Dermis microvascular lymphatic vessel endothelial cell (primary cell): ENCODE measurements at places on chromosomes 3 and 15.

DNA sequence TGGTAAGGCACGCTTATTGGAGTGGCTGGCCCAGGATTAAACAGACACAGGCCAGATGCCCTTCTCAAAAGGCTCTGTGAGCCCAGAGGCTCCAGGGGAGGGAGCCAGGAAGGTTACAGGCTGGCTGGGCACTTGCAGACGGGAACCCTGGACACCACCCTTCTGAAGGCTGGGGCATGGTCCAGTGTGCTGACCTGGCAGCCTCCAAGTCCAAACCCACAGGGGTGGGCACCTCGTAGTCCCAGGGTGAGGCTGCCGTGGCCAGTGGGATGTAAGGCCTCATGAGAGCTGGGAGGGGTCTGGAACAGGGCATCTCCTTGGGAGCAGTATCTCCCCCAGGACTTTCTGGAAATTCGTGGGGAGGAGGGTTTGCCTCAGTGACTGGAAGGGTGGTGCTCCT lies 19.6 kb downstream of the EFCC1 start:
- no peak for DNase-seq

DNA sequence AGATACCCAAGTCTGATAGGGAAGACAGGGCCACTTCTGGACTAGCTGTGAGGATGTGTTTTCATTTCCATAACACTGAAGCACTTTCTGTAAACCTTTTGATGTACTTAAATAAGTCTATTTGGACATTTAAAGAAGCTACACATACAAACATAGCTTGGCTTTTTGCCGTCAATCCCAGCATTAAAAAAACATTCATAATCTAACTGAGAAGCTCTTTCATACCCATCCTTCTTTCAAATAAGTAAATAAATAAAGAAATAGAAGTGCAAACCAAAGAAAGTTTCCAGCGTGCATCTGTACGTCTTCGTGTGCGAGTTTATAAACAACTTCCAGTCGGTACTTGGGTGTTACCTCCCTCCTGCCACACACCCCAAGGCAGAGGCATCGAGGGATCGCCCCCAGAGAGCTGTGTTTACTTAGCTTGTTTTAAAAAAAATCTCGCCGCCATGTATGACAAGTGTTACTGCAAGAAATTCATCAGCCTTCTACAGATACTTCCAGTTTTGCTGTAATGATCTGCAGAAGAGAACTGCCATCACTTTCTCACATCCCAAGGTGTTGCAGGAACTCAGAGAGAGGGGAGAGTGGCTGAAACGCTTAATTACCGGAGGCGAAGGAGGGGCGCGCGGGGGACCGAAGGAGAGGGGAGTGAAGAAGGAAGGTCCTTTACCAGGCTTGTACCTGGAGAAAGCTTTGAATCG lies 9.0 kb upstream of the MEIS2 start:
- no peak for DNase-seq

DNA sequence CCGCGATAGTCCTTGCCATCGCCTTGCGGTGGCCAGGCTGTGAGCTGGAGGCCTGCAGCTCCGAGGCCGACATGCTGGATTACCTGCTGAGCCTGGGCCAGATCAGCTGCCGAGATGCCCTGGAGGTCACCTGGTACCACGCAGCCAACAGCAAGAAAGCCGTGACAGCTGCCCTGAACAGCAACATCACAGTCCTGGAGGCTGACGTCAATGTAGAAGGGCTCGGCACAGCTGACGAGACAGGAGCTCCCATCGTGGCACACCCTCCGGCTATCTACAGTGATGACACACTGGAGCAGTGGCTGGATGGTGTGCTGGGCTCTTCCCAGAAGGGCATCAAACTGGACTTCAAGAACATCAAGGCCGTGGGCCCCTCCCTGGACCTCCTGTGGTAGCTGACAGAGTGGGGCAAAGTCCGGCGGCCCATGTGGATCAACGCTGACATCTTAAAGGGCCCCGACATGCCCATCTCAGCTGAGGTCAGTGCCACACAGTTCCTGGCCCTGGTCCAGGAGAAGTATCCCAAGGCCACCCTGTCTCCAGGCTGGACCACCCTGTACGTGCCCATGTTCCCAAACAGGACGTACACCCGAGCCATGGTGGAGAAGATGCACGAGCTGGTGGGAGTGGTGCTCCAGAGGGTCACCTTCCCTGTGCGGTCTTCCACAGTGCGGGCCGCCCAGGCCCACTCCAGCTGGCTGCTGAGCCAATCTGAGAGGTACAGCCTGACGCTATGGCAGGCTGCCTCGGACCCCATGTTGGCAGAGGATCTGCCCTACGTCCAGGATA lies 70.2 kb downstream of the FAM43A start:
- no peak for DNase-seq

DNA sequence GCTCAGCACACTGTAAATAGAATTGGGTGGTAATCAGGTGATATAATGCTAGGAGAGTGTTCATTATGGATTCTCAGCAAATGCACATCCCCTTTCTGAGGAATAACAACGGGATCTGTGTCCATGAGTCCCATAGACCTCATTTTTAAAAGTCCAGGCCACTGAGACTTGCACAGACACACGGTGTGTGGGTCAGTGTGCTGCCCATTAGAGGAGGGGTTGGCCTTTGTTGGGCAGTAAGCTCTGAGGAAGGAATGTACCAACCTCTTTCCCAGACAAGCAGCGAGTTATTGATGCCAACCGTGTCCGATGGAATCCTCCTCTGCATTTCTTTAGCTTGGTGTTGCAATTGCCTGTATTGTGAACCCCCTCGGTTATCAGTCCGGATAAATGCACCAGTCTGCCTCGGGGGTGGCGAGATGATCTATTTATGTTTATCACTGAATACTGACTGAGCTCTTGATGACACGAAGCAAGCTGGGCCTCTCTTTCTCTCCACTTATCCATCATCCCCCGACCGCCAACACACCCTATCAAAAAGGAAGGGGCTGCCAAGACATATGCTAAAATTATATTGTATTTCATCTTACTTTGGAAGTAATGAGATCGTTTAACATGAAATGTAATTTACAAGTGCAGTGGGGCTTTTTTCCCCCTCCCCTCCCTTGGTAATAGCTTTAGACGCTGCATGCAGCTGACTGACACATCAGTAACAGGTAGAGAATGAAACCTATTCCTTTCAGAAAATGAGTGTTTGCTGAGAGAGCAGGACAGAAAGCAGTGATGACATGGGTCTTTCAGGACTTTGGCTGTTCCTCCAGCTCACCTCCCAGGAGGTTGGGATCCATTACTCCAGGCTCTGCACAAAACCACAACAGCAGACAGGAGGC lies 126.6 kb upstream of the ST8SIA2 start:
- no peak for DNase-seq

DNA sequence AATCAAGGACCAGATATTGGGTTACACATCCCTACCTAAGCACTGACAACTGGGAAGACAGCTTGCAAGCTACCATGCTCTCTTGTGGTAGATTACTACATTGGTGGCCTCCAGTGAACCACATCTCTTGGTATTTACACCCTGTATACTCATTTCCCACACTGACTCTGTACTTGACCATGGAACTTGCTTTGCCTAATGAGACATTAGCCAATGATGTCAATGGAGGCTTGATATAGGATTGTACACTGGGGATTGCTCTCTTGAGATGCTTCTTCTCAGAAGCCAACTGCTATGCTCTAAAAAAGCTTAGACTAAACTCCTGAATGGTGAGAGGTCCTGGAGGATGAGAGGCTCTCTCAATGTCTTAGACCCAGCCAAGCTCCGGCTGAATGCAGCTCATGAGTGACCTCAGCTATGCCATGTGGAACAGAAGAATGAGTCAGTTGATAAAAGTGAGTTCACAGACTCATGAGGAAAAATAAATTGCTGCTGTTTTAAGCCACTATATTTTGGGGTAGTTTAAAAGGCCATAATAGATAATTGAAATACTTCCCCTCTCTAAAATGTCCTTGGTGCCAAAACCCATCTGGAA lies 61.5 kb upstream of the GALNT15 start:
- no peak for DNase-seq

GRCh38 chr15:68783226-68784058 lies 37.3 kb downstream of the ANP32A start:
- DNase-seq: no peak

- DNase-seq: no peak
Measured at GRCh38 chr3:44678480-44679116, 30.1 kb downstream of the ZNF35 start.

DNA sequence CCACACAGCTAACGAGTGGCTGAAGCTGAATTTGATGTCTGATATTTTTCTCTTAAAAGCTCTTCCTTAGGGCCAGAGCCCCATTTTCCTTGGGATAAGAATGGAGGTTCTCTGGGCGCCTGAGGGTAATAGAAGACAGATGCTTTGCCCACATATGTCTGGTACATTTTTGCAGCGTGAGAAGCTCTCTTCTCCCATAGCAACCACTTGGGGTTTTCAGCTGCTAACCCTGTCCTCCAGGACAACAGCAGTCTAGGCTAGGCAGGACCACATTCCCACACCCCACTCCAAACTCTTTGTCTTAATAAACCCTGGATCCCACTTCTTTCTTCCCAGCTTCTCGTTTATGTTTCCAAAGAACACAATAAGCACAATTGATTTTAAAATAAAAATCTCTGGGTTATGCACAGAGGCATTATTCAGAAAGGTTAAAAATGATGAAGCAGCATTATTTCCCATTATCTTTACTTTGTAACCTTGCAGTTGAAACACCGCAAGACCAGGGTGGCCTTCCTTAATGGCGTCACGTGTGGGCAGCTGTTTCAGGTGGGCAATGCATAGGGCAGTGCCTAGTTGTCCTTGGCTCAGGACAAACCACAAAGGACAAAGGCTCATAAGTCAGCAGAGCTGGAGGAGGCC lies 56.5 kb upstream of the NTRK3 start:
- DNase-seq: no peak

GRCh38 chr3:120661945-120662344 lies 20.1 kb downstream of the HGD start:
- DNase-seq: no peak

DNA sequence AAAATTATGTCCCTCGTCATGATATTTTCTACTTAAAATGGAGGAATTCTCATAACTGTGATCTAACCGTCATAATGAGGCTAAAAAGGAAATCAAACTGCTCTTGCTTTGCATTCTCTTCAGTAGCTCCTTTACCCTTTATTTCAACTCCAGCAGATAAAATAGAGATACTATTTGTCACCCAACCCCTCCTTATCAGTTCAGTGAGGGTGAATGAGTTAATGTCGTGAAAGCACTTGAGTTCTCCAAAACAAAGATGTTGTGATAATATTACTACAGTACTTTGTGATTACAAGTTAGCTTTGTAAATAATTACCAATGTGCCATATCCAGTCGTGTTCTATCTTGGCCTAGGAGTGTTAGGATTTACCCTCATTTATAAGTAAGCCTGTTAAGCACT lies 63.4 kb upstream of the ANKRD28 start:
- DNase-seq: no peak

- DNase-seq: no peak
Measured at GRCh38 chr15:33494306-33494705, 183.5 kb downstream of the RYR3 start.

- DNase-seq: no peak
Measured at GRCh38 chr3:4514916-4515315, 21.8 kb downstream of the ITPR1 start.

DNA sequence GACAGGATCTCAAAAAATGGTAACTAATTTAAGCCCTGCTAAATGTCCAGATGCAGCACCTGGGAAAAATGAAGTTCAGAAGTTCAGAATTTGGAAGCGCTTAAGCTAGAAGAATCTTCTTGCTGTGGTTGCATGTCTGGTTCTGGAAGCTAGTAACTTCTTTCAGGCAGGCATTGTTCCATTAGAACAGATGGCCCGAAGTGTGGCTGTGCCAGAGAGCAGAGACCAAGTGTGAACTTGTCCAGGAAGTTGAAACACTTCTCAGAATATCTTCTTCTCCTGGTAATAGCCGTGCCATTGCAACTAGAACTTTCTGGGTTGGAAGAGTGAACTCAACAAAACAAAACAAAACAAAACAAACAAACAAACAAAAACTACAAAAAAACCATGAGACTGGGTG lies 80.0 kb downstream of the MITF start:
- no peak for DNase-seq

DNA sequence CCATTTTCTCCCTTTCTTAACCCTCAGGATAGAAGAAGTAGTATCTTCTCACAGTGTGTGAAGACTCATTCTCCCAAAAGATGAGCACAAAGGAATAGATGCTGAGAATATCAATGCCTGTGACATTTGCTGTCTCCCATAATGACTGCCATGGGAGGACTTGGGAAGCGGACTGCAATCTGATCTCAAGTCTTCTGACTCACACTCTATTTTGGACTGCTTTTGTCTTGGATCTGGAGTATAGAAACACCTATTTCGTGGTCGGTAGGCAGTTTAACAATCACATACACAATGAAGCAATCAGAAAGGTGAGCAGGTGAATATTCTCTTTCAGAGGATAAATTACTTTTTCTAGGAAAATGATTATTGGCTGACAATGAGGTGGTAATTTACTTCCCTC lies 852.0 kb downstream of the FHIT start:
- no peak for DNase-seq

- DNase-seq: no peak
Measured at GRCh38 chr3:155097009-155097349, 16.9 kb downstream of the MME start.

DNA sequence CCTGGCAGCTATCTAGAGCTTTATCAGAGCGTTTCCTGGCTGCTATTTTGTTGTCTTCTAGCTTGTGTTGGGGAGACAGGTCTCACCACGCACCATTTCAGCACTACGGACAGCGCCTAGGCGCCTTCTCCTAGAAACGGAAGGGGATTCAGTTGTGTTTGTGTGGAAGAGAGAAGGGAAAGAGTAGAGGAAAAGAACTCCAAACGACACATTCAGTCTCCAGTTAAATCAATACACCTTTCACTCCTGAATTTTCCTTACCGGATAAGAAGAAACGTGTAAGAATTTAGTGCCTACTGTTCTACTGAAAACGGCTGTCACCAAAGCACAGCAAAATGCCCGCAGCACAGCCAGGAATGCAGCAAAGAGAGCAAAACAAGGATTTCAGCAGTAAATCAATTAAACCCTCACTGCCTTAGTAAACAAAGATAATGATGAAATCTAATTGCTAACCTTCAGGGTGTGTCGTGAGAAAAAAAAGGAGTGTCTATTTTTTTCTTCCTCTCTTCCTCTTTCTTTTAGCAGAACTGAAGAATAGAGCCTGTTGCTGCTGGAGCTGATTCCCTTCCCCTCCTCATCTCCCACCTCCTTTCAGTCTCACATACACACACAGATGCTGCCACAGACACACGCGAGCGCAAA lies 412 bp upstream of the CTXN2 start:
- DNase-seq: peak; percentile 27

DNA sequence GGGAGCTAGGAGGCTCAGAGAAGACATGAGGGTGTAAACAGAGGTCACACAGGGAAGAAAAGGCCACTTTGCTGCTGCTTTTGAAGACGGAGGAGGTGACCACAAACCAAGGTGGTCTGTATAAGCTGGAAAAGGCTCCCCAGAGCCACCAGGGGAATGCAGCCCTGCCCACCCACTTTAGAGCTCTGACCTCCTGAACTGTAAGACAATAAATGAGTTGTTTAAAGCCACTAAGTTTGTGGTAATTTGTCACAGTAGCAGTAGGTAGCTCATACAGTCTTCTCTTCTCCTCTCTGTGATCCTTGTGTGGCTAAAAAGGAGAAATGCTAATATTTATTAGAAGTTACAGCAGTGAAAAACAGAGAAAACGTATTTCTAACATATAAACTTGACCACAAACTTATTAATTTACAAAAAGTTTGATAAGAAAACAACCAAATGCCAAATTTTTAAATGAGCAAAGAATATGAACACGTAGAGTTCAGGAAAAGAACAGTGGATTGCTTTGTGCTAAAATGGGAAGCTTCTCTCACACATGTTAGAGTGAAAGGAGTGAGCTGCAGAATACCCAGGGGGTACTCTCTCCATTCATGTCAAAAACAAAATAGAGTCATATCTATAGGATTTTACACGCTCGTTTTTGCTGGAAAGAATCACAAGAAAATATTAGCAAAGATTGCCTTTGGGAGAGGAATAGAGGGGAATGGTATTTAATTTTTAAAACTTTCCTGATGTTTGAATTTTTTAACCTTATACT lies 71.0 kb downstream of the NOX5 start:
- no peak for DNase-seq
